NCI-H524 treated with DMSO at 0.1 percent for 48 hours (cell line): ENCODE measurements at places on chromosomes 16 and 17.

DNA sequence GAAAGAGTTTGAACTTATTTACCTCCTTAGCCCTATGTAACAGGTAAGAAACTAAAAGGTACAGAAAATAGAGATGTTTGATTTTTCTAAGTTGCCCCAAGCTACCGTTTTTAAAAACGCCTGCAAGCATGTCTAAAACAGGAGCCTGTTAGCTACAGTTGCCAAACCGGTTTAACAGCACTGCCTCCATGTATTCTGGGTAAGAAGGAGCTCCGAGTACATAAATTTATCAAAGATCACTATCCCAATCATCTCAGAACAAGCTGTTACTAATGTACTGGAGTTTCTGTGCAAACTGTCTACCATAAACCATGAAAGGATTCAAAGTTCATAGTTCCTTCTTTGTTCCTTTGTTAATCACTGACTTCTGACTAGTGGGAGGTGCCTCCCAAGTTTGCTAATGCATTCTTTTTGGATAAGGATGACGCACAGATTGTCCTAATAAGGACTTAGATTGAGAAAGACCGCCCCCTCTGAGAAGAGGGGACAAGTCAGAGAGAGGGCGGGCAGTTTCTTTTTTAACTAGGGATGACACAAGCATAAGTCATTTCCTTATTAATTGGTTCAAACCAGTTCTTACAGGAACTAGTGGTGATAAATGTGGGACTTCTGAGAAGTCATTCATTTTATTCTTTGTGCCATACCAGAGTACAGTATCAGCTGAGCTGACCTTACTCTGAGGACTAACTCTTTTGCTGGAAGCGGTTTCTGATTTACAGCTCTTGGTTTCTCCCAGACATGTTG is 55.3 kb downstream of the TUBD1 start:
- DNase-seq: no peak

DNA sequence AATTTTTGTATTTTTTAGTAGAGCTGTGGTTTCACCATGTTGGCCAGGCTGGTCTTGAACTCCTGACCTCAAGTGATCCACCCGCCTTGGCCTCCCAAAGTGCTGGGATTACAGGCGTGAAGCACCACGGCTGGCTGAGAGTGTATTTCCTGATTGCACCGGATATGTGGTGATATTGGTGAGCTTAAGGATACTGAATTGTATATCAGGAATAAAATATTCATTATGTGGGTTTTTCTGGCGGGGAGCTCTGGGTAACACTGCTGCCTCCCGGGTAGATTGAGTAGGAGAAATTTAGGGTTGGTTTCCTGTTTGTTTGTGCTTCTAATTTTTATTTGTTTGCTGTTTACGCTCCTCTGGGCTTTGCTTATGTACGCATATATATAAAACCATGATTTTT is 7.7 kb upstream of the TMEM98 start:
- DNase-seq: no peak

- no peak for DNase-seq
Measured at GRCh38 chr17:55110521-55110920, 142.0 kb downstream of the STXBP4 start.

GRCh38 chr16:14106457-14106856 is 35.3 kb downstream of the MRTFB start:
- DNase-seq: no peak

DNA sequence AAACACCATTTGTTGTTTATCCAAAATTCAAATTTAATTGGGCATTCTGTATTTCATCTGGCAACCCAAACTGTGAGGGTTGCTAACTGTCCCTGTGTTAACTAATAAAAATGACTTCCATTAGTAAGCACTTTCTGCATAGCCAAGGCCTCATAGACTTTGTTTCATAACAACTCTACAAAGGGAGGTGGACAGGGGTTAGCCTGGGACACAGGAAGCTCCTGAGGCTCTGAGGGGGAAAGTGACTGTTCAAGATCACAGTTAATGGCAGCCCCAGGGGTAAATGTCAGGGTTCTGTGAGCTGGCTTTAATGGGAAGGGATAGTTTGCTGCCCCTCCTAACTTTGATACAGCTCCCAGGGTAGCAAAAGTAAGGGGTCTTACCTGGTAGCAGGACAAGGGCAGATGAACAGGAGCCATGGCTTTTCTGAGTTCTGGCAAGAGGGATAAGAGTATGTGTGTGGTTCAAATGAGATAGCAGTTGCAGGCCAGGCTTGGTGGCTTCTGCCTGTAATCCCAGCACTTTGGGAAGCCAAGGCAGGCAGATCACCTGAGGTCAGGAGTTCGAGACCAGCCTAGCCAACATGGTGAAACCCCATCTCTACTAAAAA is 2.2 kb downstream of the HEATR9 start:
- DNase-seq: no peak

DNA sequence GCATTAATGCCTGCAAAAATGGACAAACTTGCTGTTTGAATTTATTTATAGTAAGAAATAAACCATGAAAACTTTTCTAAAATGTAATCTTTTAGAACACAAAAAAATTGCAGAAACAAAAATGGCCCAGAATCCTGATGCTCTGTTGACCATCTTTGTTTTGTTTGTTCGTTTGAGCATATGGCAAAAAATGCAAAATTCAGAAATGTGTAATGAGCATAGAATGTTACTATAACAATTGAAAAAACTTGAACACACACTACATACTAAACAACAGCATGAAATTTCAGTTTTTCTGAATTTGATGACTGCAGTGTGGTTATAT is 1.1 kb upstream of the KPNA2 start:
- no peak for DNase-seq

DNA sequence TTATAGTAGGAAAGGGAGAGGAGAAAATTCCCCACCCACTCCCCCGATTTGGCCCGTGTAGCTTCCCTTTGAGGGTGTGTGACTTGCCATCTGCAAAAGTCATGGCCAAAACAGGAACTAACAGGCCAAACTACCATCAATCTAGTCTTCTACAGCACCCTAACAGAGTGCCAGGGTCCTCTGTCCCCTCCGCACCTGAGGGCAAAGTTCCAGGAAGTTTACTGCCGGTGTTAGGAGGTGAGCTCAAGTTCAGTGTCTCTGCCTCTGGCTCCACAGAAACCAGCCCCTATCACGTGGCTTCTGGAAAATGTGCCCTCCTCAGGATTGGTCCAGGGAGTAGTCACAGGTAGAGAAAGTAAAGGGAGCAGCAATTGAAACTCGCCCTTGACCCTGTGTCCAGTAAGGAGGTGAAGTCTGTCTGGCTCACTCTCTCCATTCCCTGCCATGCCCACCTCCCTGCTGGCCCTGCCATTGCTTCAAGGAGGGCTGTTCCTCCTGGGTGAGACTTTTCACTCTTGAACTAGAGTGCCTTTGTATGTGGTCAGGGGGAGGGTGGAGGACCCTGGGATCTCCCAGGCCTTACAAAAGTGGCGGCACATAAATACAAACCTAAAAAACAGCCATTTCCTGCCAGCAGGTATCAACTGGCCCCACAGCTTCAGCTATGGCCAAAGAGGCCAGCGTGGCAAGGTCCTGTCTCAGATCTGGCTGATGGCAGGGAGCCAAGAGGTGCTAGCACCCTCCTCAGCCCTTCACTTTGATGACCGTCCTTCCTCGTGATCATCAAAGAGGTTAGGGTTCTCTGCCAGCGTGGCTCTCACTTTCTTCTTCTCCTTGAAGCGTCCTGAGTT is 5.3 kb downstream of the PRR15L start:
- no peak for DNase-seq

GRCh38 chr17:45974916-45975630 is 24.0 kb upstream of the STH start:
- DNase-seq: no peak

DNA sequence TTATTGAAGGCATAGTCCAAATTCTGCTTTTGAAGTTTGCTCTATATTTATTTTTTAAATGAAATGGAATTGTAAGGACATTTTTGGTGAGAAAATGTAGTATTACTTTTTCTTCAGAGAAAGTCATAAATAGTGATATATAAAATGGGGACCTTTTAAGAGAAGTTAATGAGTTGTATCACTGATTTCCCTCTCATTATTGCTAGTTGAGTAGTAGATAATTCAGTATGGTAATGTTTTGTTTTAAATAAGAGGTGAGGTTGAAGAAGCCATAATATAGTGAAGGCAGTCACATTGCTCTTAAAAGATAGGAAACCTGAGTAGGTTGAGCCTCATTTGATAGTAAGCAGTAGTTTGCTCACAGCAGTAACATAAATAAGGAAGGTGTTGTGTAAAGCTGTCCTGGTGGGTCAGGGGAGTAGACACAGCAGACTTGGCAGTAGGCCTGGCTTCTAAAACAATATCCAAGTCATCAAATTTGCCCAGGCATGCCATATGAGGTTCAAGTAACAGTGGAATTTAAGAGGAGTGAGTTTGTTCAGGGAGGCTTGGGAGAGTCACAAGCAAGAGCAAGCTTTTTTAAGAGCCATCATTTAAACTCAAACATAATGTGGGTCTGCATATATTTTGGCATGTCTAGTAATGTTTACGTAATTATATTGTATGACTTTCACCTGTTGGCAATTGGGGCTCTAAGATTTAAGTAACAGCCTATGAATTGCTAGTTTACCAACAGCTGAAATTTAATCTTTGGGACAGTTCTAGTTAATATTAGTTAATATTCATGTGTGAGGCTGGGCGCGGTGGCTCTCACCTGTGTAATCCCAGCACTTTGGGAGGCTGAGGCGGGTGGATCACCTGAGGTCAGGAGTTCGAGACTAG is 6.5 kb downstream of the NFATC3 start:
- no peak for DNase-seq

GRCh38 chr16:58109330-58109729 is 19.9 kb downstream of the CFAP20 start:
- no peak for DNase-seq

DNA sequence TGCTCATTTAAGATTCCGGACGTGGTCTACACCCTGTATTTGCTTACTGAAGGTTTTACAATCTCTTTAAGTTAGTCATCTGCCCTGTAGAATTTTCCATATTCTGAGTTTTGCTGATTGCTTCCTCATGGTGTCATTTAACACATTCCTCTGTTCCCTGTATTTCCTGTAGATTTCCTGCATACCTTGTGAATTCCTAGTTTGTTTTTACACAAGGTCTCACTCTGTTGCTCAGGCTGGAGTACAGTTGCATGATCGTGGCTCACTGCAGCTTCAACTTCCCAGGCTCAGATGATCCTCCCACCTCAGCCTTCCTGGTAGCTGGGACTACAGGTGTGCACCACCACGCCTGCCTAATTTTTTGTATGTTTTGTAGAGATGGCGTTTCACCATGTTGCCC is 66.8 kb downstream of the CMIP start:
- no peak for DNase-seq

GRCh38 chr17:30389756-30390300 is 11.1 kb downstream of the CPD start:
- no peak for DNase-seq

- no peak for DNase-seq
Measured at GRCh38 chr17:76318586-76318985, 10.5 kb upstream of the QRICH2 start.

- peak; percentile 23 for DNase-seq
Measured at GRCh38 chr16:4450931-4451519, 23.4 kb downstream of the NMRAL1 start.

- DNase-seq: no peak
Measured at GRCh38 chr17:46943501-46944393, 20.8 kb downstream of the GOSR2 start.

DNA sequence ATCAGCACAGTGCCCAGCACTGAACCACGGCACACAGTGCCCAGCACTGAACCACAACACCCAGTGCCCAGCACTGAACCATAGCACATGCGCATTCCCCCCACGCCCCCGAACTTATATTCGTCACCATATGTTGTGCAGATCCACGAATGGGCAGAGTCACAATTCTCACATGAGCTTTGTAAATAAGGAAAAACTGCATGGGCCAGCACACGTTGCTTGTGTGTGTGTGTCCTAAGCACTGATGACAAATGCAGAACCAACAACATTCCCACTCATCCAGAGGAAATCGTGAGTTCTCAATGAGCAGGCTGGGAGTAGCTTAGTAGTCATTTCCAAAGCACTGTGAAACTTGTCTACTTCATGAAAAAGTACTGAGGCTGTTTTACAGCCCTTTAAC is 70.0 kb downstream of the ADCY9 start:
- DNase-seq: no peak

DNA sequence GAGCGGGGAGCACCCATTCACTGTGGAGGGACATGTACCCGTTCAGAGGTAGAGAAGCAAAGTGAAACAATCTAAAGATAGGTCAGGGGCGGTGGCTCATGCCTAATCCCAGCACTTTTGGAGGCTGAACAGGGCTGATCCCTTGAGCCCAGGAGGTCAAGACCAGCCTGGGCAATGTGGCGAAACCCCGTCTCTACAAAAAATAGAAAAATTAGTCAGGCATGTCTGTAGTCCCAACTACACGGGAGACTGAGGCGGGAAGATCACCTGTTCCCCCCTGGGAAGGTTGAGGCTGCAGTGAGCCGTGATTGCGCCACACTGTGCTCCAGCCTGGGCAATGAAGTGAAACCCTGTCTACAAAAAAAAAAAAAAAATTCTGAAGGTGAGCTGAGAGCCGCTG is 21.7 kb downstream of the MYL4 start:
- no peak for DNase-seq

DNA sequence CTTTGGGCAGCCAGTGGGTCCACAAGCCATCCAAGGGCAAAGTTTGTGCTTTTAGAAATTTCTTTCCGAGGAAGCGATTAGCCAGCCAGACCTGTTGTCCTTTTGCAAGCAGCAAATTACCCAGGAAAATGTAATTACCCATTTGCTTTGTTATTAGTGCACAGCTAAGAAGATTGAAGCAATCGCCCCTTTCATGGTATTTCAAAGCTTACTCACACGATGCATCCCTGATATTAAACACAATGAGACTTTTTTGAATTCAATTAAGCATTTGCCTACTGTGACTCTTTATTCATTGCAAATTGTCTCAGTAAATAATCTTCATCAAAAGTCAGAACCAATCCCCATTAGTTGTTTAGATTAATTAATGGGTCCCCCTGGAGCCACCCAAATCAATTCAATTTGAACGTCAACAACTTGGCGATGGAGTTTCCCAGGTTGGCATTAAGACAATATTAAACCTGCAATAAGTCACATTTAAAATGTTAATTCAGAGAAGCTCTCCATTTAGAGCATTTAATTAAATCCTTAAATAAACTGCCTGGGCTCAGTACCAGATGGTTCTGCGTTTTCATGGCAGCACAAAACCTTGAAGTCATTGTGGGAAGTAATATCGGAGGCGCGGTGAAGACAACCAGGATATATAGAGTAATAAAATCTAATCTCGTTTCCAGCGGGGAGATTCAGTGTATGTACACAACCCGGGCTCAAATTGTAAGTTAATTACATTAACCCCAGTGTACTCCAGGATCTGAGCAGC is 366.2 kb upstream of the TNRC6C start:
- peak; percentile 64 for DNase-seq

GRCh38 chr16:24988593-24989338 is 26.4 kb downstream of the ARHGAP17 start:
- no peak for DNase-seq
